ENCODE measurements at places on chromosomes 3 and 15. TPM values are rescaled to one million over a fixed set of nuclear protein-coding genes. Genes with fewer than 3 reads are reported as not detected.

Gene ATP13A5
- 3.7 TPM for total RNA-seq

Gene STARD9
- total RNA-seq: 41.8 TPM

Gene CASR
- not detected for total RNA-seq

Gene GPR176
- 10.3 TPM for total RNA-seq

Gene C3orf20
- not detected for total RNA-seq

Gene P2RY12
- total RNA-seq: 1.7 TPM

Gene C3orf49
- total RNA-seq: not detected

Measured in skin of body (tissue), 3 donors.